Osteocyte (in vitro differentiated cells): ENCODE measurements at places on chromosomes 6 and 20. TPM values are rescaled to one million over a fixed set of nuclear protein-coding genes. Genes with fewer than 3 reads are reported as not detected.

The CLIC5 gene
- not detected in 2 replicates for total RNA-seq

The MCCD1 gene
- not detected in 2 replicates for total RNA-seq

The SIRPD gene
- total RNA-seq, result not detected in 2 replicates

The LGSN gene
- total RNA-seq, result 0.29 TPM in 1 of 2 replicates, not detected in the other

The DNAAF9 gene
- 13.7 and 15.1 TPM in 2 replicates for total RNA-seq

The CYB5R4 gene
- total RNA-seq, result 10.9 and 11.4 TPM in 2 replicates

The PSMA7 gene
- total RNA-seq, result 209 and 217 TPM in 2 replicates

The GPR6 gene
- not detected in 2 replicates for total RNA-seq

The GABRR1 gene
- not detected in 2 replicates for total RNA-seq

The IL17F gene
- total RNA-seq, result not detected in 2 replicates

The ATP6V1G2 gene
- total RNA-seq, result 8.8 and 9.0 TPM in 2 replicates

The PCIF1 gene
- 34.6 and 42.1 TPM in 2 replicates for total RNA-seq

DNA sequence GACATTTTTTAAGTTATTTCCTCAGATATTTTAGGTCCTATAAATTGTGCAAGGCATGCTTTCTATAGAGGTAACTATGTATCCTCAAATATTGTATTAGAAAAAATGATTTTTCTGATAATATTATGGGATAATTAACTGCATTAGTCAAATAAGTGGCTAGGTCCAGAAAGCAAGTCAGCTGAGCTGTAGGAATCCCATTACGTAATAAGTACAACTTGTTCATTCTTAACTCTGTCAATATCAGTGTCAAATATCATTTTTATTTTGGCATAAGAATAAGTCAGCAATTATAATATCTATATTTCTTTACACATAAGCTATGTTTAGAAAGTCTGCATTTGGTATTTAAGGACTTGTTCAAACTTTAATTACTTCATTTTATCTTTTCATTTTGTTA is 830.9 kb upstream of the GJE1 start:
- DNase-seq, result no peak

DNA sequence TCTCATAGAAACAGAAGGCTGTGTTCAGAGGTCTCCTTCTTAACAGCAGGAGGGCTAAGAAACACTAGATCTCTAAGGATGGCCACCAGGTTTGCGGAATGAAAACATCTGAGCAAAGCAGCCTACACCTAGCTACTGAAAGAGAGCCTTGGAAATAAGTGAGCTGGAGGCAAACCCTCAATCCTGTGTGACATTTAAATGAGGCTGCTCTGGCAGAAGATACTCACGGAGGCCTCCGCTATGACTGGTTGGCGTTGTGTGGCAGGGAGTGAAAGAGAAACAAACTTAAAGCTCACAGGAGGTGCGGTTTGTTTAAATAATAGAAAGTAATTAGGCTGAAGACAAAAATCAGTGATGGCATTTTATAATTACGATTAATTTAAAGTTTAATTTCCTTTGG is 162.0 kb upstream of the RNF217 start:
- DNase-seq, result no peak

DNA sequence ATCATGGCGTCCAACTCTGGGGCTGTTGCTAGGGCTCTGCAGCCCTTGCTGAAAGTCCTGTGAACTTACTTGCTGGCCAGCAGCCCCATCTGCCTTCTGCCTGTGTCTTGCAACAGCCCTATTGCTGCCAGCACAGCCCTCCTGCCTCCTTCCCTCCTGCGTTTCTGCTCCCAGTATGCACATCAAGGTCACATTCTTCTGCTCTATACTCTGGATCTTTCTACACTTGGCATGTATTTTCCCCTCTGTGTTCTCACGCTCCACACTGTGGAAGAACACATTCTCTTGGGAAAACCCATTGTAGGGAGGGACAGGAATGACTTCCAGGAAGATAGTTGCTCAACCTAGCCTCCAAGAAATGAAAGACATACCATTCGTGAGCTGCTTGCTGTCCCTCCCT is 80.9 kb upstream of the PHACTR2 start:
- DNase-seq, result no peak

- DNase-seq, result no peak
Observed at GRCh38 chr20:48717095-48717672, 110.6 kb downstream of the PREX1 start.

- no peak for DNase-seq
Observed at GRCh38 chr6:109187399-109188114, 92.2 kb downstream of the CEP57L1 start.

DNA sequence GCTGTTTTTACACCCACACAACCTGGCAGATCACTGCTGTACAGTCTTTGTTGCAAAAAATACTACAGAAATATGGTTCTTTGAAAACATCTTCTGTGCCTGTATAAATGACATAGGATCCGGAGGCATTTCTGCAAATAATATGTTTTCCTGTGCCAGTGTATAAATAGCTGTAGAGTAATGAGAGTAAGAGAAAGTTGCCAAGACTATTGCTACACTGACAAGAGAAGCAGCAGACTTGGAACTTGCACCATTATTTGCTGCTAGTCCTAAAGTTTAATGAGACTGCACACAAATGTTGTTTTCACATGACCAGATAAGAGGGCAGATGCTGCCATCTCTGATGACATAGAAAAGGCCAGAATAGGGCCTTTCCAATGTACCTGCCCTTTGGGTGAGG is 50.0 kb upstream of the DTNBP1 start:
- no peak for DNase-seq

GRCh38 chr6:75438013-75438431 is 55.6 kb downstream of the FILIP1 start:
- no peak for DNase-seq

GRCh38 chr6:43723737-43724295 is 36.2 kb upstream of the MRPS18A start:
- no peak for DNase-seq

DNA sequence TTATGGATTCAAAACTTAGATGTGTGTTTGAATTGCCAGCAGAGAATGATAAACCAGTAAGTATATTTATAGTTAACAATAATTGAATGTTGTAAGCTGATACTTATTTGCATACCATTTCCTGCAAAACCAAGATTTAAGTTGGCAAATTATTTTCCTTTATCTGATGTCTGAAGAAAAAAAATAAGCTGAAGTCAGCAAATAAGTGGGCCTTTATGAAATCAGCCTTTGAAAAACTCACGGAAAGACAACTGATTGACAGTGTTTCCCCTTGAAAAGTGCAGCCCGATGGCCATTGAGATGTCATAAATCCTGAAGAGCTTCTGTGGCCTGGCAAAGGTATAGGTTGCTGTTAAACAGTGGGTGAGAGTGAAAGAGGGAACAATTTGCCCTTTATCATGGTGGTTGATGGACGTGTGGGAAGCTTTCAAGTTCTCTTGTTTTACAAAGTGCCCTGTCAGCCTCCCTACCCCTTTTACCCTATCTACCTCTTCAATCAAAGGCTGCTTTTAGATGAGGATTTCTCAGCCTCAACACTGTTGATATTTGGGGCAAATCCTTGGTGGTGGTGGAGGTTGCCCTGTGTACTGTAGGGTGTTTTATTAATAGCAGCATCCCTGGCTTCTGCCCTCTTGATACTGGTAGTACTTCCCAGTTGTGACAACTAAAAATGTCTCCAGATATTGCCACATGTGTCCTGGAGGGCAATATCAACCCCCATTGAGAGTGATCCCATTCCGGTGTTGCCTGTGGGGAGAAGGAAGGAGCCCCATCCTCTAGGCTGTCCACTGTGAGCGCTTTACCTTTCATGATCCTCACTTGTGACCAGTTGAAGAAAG is 50.2 kb downstream of the VAPB start:
- DNase-seq, result no peak

- DNase-seq, result no peak
Observed at GRCh38 chr6:144781836-144782235, 496.7 kb downstream of the UTRN start.

GRCh38 chr6:36079601-36080000 is 50.7 kb upstream of the MAPK13 start:
- DNase-seq, result no peak

GRCh38 chr6:132298344-132298949 is 102.8 kb downstream of the MOXD1 start:
- DNase-seq, result no peak

DNA sequence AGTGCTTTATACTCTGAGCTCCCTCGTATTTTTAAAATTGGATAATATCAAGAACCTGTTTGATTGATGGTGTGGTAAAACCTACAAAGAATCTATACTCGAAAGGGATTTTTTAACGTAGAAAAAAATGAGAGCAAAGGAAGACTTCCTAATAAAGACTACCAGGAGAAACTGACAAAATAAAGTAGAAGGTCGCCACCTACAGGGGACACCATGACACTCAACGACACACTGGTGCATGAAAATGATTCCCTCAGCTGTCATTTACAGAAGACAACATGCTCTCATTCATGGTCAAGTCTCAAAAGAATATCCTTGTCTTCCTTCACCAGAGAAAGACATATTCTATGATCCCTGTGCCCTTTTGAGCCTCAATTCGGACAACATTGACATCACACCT is 10.1 kb upstream of the NHSL1 start:
- DNase-seq, result no peak

- no peak for DNase-seq
Observed at GRCh38 chr6:151025076-151025475, 159.6 kb downstream of the MTHFD1L start.

GRCh38 chr20:51228763-51229162 is 205.9 kb upstream of the KCNG1 start:
- DNase-seq, result no peak

- no peak for DNase-seq
Observed at GRCh38 chr6:149806127-149806526, 56.6 kb downstream of the PCMT1 start.

- DNase-seq, result no peak
Observed at GRCh38 chr6:41939848-41940758, 1.5 kb downstream of the CCND3 start.

DNA sequence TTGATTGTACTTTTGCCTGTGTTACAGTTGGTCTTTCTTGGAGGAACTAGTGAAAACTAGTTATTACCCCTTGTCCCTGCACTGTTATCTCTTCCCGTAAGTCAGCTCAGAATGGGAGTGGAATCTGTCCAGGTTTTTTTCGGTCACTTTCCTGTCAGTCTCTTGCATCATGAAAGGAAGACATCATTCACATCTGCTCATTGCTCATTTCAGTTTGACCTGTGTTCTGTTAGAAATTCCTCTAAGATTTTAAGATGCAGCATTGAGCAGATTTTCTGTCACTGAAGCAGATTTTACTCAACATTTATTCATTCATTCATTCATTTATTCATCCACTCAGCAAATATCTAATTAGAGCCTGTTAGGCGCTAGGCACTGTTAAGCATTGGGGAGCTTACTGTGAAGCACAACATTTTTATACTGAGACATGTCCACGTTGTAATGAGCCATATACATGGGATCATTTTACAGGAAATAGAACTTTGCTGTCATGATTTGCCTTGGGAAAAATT is 33.1 kb upstream of the HINT3 start:
- DNase-seq, result no peak

- no peak for DNase-seq
Observed at GRCh38 chr6:54609981-54610380, 236.6 kb upstream of the FAM83B start.

- DNase-seq, result no peak
Observed at GRCh38 chr20:10492065-10492464, 57.0 kb downstream of the SLX4IP start.
